T1000 (cell line): ENCODE measurements at places on chromosomes 3 and 15.

GRCh38 chr3:163838769-163839168 is 1239.5 kb downstream of the SI start:
- no peak for DNase-seq

DNA sequence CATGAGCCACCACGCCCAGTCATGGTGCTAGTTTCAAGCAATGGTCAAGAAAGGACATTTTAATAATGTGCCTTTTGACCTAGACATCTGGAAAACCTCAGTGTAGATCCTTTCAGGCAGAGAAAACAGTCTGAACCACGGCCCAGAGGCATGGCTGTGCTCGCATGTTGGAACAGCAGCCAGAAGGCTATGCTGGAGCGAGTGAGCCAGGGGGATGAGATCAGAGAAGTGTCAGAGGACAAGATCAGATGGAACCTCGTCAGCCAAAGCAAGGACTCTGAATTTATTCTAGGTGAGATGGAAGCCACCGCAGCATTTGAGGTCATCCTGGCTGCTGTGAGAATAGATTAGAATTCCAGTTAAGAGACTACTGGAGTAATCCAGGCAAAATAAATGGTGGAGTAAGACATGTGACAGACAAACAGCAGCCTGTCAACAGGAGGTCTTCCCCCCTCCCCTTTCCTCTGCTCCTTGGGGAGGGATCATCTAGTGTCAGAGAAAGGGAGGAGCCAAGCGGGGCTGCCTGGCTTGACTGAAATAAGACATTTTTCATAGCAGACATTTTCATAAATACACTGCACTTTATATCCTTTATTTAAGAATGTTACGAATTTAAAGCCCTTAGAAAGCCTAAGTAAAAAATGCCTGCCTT is 40.4 kb upstream of the ACKR4 start:
- no peak for DNase-seq

DNA sequence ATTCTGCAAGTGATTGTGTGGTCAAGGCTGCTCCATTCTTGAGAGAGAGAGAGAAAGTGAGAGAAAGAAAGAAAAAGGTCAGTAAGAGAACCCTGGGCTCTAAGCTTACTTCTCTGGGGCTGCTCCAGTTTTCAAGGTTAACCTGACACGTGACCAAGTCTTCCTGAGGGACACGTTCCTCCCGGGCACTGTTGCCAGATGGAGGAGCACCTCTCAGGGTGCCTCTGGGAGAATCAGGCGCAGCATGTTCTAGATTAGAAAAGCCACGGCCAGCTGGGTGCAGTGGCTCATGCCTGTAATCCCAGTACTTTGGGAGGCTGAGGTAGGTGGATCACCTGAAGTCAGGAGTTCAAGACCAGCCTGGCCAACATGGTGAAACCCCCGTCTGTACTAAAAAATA is 60.8 kb downstream of the ITGA11 start:
- no peak for DNase-seq

DNA sequence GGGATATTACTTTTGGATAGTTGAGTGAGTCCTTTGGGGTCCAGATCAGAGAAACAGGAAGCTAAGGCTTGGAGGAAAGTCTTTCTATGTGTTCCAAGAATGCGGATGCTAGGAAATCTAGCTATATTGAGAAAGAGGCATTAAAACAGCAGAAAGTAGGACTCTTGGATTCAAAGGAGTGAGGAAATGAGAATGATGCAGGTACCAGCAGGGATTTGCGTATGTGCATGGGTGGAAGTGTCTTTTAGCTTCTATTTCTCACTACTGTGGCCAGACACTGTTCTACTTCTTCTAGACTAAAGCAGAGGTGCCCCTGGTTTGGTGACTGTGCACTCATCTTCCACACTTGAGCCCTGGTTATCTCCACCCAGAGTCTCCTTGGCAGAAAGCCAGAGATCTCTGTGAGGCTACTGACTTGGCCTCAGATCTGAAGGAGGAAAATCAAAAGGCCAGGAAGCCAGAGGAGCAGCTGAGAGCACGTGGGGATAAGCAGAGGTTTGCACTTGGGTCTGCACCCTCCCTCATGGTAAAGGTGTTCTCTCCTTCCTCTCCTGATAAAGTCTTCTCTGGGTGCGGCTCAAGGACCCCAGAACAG is 44.3 kb downstream of the ATP2B2 start:
- DNase-seq: no peak

DNA sequence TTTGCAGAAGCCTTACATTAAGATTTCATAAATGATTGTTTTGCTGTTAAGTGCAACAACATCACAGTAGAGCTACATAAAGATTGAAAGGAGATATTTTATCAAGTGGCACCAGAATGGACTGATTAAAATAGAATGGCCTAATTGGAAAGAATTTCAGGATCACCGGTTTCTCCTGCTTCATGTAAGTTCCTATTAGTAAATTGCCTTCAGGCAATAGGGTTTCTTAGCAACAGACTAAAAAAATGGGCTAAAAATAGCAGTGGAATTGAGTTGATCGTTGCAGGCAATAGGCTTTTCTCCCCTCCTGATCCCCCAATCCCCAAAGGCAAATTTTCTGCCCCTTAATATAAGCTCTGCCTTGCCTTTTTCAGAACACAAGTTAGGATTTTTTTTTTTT is 917 bp downstream of the LNP1 start:
- DNase-seq: no peak

DNA sequence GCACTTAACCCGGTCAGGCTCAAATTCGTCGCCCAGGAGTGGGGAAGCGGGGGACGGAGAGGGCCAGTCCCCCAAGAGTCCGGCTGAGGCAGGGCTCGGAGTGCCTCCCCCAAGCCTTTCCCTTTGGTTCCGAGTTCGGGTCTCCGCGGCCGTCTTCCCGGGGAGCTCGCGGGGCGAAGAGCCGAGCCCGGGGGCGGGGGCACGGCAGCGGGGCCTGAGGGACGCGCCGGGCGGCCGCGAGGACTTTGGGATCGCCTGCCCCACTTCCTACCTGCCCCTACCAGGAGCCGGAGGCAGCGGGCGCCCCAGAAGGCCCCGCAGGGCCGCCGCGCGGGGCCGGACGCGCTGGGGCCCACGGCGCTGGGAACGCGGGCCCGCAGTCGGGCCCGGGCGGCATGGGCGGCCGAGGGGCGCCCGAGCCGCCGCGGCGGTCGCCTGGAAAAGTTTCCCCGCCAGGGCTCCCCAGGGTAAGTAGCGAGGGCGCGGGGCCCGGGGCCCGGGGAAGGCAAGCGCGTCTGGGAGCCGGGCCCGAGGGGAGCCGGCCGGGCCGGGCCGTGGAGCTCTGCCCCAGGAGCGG is 2.8 kb downstream of the FURIN start:
- peak; percentile 19 for DNase-seq

DNA sequence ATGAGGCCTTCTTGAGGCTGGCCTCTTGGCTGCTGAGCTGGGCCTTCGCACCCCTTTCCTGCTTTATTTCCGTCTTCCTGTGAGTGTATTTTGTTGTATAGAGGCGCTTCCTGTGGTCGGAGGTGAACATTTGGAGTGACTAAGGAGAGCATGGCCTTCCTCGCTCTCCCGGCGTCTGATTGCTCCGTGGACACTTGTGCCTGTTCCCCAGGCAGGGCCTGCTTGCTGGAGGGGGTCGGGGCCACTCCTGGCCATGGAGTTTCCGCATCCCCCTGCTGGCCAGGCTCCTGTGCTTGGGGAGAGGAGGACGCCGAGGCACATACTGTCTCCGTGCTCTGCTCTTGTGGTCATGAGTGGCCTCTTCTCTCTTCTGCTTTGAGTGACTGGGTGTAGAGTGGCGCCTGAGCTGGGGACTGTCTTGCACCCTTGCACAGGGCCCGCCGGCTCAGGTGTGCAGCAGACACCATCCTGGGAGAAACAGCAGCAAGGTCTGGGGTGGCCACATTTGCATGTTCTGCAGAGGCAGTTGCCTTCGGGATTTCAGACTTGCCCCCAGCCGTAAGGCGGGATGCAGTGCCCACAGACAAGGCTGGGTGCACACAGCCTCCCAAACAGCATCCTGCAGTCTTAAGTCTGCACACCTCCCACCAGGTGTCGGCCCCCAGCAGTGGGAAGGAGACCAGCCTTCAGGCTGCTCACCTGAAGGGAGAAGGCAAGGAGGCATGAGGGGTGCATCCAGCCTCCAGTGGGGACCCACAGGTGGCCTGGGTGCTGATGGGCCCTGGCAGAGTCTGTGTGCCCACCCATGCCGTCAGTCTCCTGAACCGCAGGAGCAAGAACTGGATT is 16.4 kb downstream of the KLF13 start:
- DNase-seq: no peak

- DNase-seq: no peak
These were observed 30.7 kb upstream of the EIF1B start for GRCh38 chr3:40278791-40279190.

DNA sequence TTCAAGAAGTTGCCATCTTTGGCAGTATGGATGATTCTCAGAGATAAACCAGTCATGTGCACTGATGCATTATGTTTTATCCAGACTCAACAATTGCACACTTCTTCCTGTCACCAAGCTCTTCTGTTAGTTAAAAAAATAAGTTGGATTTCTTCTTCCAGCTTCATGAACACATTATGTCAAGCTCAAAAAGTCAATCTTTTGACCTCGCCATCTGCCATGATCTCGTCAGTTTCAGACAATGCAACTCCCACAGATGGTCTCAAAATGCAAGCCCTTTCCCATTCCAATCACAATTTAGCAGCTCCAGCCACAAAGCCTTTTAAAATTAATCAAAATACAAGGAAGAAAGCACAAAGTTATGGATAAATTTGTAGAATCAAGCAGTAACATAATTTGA is 42.8 kb downstream of the TFDP2 start:
- DNase-seq: no peak

DNA sequence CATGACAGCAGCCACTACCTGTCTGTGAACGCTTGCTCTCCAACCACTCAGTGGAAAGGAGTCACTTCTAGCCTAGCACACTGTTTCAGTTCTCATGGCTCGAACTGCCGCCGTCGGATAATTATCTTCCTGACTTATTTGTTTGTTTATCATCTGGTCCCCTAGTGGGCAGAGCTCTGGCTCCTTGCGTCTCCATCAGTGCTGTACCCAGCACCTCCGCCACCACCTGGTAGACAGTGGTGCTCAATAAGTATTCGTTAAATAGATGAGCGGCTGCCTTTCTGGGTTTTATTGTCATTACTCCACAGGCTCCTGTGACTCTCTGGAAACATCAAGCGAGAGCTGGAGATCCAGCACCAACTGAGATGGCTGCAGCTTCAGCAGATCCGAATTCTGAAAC is 297.5 kb downstream of the NTRK3 start:
- no peak for DNase-seq

GRCh38 chr3:69092030-69092516 is 7.3 kb downstream of the ARL6IP5 start:
- no peak for DNase-seq
